Amniotic epithelial cell (primary cell): ENCODE measurements at places on chromosomes 7 and 10.

DNA sequence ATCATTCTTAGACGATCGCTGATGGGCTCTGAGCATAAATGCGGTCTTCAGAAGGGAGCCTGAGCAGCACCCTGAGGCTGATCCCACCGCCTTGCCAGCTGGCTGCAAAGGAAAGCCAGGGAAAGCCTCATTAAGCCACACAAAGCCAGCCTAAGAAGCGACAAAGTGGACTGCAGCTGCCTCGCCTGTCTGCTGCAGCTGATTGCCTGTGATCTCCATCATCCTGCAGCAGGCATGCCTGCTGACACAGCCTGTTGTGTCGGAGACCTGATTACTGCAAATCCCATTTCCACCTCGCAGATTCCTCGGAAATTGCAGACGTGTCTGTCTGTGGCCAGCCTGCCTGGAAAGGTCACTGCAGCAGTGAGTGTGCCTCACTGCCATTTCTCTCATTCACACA lies 1087.0 kb upstream of the AUTS2 start:
- no peak for DNase-seq

DNA sequence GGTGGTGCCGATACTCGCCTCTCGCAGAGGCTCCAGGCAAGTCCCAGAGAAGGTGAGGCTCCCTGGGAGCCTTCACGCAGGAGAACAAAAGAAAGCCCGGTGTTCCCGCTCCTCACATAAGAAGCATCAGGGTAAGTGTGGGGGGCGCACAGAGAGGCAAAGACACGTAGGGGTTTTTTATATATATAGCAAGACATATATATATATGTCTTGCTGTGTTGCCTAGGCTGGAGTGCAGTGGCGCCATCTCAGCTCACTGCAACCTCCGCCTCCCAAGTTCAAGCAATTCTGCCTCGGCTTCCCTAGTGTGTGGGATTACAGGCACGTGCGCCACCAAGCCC lies 61.3 kb downstream of the PDIA4 start:
- no peak for DNase-seq

DNA sequence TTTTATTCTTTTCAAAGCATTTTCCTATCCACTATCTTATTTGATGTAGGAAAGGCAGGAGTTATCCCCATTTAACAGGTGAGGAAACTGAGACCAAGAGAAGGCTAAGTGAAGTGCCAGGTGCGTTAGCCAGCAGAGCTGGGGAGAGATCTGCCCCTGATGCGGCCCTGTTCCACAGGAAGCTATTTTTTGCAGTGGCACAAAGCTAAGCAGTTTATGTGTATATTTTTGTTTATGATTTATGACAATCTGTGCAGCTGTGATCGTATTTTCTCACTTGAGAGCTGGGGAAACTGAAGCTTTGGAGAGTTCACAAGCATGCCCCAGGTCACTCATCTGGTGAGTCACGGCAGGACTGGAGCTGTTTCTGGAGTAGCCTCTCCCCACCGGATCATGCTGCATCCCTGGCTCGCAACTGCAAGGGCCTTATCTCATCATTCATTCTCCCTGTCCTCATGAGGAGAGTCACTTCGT lies 38.8 kb downstream of the SLC29A3 start:
- peak; percentile 81 for DNase-seq

- DNase-seq = peak; percentile 93
Observed at GRCh38 chr10:106387063-106387462, 777.4 kb downstream of the SORCS1 start.

DNA sequence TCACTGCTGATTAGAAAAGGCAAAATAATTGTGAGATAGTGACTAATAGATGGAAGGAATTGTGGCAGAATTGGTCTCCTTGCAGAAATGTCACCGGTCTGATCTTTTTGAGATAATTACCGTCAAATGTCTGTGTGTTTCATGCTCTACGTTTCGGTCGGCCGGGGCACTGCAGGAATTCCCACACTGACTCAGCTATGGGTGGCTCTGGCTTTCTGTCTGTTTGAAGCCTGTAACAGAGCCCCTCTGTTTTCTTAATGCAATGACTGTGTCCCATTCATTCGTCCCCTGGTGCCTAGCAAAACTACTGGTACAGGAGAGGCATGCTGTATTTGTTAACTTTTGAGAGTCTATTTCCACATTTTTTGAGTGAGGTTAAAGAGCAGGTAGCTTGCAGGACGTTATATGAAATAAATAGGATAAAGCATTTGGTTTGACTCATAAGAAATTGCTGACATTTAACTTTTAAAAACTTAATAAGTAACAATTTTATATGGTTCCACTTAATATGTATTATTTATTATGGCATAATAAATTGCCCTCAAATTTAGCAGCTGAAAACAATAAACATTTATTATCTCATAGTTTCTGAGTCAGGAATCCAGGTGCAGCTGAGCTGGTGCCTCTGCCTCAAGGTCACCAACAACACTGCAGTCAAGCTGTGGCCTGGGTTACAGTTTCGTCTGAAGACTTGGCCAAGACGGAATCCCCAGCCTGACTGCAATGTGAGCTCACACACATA lies 53.3 kb upstream of the CTBP2 start:
- no peak for DNase-seq

GRCh38 chr7:43057141-43057540 lies 55.3 kb upstream of the HECW1 start:
- DNase-seq = no peak

GRCh38 chr10:10968257-10968588 lies 49.4 kb upstream of the CELF2 start:
- DNase-seq = no peak

GRCh38 chr10:114012650-114013049 lies 31.0 kb upstream of the ADRB1 start:
- no peak for DNase-seq

DNA sequence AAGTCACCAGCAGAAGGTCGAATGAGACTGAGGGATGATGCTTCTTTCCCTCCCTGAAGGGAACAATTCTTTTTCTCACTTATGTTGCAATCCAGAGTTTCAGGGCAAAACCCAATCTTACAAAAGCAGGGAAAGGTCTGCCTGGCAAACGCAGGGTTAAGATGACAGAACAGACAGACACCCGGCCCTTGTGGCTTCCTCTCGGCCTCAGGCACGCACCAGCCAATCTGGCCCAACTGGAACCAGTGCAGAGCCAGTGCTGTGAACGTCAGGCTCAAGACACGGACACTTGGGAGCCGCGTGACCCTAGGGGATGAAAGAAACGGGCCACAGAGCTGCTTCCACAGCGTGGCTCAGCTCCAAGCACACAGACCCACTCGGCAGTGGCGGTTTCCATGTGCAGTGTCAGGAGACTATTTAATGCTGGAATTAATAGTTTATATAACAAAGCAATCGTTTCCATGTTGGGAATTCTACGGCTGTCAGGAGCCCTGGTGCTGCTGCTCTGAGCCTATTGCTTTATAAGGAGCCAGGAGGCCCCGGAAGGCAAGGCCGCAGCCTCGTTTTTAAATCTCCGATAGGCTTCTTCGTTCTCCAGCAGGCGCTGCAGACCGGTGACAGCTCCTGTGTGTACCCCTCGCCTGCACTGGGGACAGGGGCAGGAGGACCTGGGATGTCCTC lies 198.4 kb downstream of the DIP2C start:
- DNase-seq = peak; percentile 80

DNA sequence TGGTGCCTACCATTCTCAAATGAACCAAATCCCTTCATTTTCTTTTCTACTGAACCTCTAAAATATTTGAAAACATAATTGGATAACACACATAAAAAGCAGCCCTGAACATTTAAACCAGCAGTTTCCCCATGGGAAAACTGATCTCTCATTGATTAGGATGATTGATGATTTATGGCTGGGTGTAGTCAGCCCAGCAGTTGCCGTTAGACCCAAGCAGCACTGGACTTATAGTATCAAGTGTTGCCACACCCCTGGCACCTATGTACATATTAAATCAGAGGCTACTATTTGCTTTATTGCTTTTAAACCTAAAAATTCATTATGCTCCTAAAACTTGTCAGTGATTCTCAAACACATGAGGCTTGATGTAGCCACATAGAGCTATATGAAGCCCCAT lies 20.2 kb upstream of the SLC25A13 start:
- DNase-seq = no peak

DNA sequence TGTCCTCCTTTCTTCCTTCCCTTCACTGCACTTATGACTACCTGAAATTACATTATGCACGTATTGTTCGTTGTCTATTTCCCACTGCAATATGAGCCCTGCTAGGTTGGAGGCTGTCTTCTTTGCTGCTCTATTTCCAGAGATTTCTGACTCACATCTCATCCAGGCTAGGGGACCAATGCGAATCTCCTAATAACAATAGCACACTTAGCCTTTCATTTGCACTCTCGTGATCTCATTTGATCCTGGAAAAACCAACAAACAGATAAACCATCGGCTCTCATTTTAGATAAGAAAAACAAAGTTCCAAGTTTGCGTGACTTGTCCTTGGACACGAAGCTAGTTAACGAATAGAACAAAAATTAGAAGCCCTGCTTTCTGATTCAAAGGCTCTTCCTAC lies 1.4 kb downstream of the ZNF438 start:
- peak; percentile 24 for DNase-seq

GRCh38 chr10:82908751-82909150 lies 1033.8 kb downstream of the NRG3 start:
- DNase-seq = no peak

DNA sequence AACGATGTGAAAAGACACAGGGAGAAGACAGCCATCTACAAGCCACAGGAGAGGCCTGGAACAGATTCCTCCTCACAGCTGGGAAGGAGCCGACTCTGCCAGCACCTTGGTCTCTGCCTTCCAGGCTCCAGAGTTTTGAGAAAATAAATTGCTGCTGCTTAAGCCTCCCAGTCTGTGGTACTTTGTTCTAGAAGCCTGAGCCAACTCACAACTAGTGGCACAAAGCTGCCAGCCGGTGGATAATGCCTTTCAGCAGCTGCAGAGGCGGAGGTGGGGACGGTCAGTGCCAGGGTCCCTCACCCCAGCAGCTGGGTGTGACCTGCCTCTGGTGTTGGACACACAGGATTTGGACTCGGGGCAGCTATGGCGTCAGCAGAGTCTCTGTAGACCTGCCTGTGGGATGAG lies 255.4 kb upstream of the PITRM1 start:
- DNase-seq = no peak

DNA sequence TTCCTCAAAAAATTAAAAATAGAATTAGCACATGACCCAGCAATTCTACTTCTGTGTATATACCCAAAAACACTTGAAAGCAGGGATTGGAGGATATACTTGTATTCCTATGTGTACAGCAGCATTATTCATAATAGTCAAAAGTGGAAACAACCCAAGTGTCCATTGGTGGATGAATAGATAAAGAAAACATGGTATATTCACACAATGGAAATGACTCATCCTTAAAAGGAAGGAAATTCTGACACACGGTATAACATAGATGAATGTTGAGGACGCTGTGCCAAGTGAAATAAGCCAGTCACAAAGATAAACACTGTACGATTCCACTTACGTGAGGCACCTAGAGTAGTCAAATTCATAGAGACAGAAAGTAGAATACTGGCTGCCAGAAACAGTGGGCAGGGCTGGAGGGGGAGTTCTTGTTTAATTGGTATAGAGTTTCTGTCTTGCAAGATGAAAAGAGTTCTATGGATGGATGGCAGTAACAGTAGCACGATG lies 26.6 kb upstream of the KAT6B start:
- peak; percentile 68 for DNase-seq

DNA sequence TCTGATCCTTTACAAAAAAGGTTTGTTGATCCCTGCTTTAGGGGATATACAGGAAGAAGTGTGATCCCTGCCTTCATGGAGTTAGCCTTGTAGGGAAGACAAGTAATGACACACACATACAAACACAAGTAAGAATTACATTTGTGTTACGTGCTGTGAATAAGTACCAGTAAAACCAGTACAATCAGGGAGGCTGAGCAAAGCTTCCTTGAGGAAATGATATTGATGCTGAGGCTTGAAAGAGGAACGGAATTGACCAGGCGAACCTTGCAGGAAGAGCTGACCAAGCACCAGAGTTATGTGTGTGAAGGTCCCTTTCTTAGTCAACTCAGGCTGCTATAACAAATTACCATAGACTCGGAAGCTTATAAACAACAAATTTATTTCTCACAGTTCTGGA lies 83.6 kb upstream of the CACUL1 start:
- DNase-seq = no peak

GRCh38 chr10:128029731-128030369 lies 96.4 kb downstream of the MKI67 start:
- no peak for DNase-seq

DNA sequence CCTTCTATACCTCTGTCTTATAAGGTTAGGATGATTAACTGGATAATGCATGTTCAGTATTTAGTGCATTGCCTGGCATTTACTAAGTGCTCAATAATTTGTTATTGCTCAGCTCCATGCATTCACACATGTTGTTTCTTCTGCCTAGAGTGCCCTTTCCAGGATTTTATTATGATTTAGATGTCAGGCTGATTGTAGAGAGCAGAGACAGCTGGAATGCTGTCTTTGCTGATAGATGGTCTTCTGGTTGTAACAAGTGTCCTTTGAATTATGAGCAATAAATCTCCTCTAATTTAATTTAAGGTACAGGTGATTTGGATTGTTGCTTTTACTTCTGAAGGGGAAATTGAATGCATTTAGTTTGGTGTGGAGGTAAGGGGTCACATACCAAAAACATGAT lies 548.0 kb downstream of the MAGI2 start:
- no peak for DNase-seq

- no peak for DNase-seq
Observed at GRCh38 chr10:45502458-45502857, 128.4 kb downstream of the ALOX5 start.

GRCh38 chr7:100443096-100443840 lies 7.0 kb upstream of the PPP1R35 start:
- DNase-seq = no peak

- DNase-seq = no peak
Observed at GRCh38 chr10:117159390-117159789, 21.3 kb upstream of the VAX1 start.

DNA sequence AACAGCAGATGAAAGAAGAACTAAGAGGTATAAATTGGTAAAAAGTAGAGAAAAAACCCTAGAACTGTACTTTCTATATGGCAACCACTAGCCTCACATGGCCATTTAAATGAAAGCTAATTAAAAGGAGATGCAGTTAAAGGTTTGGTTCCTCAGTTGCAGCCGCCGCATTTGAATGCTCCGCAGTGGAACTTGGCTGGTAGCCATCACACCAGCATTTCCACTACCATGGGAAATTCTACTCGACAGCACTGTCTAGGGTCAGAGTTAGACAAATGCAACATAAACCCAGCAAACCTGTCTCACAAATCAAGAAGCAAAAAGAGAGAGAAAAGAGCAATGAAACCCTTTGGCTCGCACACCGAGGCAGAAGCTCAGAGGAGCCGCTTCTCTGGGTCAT lies 29.7 kb downstream of the VIPR2 start:
- no peak for DNase-seq

- DNase-seq = no peak
Observed at GRCh38 chr10:12690525-12691126, 310.9 kb downstream of the CCDC3 start.

DNA sequence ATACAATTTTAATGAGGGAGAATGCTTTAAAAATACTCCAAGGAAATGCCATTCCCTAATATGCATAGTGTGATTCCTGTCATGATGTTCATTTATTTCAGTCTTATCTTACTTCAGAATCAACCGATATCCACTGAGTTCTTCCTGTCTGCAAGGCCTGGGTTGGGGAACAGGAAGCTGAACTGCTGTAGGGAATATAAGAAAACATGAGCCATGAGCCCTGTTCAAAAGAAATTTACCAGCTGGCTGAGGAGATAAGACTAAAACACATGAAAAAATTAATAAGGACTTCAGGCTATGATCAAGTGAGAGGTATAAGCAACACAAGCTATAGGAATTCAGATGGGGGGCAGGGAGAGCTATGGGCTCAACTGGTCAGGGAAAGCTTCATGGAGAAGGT lies 184.7 kb downstream of the PLPP4 start:
- DNase-seq = no peak

- no peak for DNase-seq
Observed at GRCh38 chr10:132836832-132837540, 51.0 kb upstream of the NKX6-2 start.
